ENCODE measurements at places on chromosomes 16 and 17.

GRCh38 chr17:2253768-2254406 is 49.7 kb downstream of the SMG6 start:
- no peak for DNase-seq

GRCh38 chr16:50367777-50368409 is 895 bp downstream of the BRD7 start:
- no peak for DNase-seq

GRCh38 chr16:81939164-81940056 is 71.9 kb downstream of the SDR42E1 start:
- no peak for DNase-seq

GRCh38 chr16:30060346-30060745 is 5.2 kb upstream of the ALDOA start:
- no peak for DNase-seq

DNA sequence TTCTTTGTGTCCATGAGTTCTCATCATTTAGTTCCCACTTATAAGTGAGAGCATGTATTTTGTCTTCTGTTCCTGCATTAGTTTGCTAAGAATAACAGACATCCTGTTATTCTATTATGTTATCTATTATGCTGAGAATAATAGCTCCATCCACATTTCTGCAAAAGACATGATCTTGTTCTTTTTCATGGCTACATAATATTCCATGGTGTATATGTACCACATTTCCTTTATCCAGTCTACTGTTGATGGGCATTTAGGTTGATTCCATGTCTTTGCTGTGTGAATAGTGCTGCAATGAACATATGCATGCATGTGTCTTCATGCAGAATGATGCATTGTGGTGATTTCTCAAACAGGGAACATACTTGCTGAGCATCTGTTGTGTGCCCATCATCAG is 21.4 kb downstream of the PIK3R5 start:
- DNase-seq = no peak

Measured in stimulated activated CD8-positive, alpha-beta memory T cell treated with anti-CD3 and anti-CD28 coated beads, Interleukin-15, amount 100 ng/mL, for 48 hours (primary cell).